Stimulated activated CD8-positive, alpha-beta memory T cell treated with anti-CD3 and anti-CD28 coated beads, Interleukin-15, amount 100 ng/mL, for 4 hours (primary cell): ENCODE measurements at places on chromosomes 5 and 9.

DNA sequence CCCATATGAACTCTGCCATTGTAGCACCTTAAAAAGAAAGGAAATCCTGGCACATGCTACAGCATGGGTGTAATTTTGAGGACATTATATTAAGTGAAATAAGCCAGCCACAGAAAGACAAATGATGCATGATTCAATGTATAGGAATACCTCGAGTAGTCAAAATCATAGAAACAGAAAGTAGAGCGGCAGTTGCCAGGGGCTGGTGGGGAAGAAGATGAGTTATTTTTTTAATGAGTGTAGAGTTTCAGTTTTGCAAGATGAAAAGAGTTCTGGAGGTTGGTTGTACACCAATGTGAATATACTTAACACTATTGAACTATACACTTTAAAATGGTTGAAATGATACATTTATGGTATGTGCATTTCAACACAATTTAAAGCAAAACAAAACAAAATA lies 133.0 kb downstream of the ZDHHC21 start:
- DNase-seq, result no peak

DNA sequence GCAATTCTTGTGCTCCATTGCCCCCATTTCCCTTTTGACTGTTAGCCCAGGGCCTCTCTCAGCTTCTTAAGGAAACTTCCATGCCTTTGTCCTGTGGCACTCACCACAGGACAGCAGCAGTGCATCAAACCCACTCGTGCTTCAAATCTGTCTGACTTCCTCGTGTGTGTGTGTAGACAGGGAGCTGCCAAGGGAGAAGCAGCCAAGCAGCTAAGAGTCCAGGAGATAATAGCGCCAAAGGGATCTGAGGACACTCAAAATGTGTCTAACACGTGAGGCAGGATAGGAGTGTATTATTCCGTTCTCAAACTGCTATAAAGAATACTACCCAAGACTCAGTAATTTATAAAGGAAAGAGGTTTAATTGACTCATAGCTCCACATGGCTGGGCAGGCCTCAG lies 44.8 kb downstream of the CDK7 start:
- no peak for DNase-seq

GRCh38 chr9:119441338-119441737 lies 72.1 kb upstream of the BRINP1 start:
- DNase-seq, result no peak

DNA sequence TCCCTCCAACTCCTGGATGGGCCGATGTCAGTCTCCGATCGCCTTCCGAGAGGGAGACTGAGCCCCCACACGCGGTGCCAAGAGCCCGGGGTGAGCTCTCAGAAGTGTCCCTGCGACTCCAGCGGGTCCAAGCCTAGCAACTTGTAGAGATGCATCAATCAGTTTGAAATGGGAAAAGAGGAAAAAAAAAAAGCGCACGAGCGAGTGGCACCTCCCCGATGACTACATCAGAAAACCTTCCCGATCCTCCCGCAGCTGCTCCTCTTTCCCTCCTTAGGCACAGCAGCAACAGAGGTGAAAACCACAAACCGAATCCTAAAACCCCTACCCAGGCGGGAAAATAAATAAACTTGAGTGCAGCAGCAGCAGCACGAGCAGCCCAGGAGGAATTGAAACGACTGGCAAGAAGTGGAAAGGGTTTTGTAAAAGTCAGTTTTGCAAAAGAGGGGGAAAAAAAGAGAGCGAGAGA lies 1.0 kb upstream of the EFNA5 start:
- DNase-seq, result no peak

- no peak for DNase-seq
These were observed 59.2 kb downstream of the NDST1 start for GRCh38 chr5:150567031-150567717.

DNA sequence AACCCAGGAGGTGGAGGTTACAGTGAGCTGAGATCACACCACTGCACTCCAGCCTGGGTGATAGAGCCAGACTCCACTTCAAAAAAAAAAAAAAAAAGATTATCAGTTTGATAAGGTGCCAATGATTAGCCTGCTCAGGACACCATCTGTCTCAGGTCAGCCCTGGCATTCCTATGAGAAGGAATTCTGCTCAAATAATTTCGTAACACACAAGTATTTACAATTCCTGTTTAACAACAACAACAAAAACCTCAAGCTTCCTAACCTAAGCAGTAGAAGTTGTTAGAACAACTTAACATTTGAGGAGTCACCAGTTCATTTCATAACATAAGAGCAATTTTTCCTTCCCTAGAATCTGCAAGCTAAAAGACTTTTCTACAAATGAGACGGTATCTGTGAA lies 85.0 kb downstream of the LHFPL2 start:
- no peak for DNase-seq

- peak; percentile 43 for DNase-seq
These were observed 16.0 kb downstream of the SLC22A5 start for GRCh38 chr5:132385326-132386105.

DNA sequence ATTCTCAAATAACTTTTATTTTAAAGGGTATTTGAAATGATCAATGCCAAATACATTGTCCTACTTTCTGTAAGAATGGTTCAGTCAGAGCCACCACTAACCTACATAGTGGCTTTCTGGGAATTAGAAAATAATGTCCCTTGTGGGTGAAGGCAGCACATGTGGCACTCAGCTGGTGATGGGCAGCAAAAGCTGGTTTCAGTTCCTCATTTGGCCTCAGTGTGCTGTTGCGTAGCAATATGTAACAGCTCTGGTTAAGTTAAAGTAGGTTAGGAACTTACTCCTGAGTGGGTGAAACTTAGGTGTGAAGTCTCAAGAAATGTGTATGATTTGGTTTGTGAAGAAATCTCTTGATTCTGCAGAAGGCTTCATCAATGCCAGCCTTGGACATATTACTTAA lies 99.6 kb upstream of the SPEF2 start:
- no peak for DNase-seq

DNA sequence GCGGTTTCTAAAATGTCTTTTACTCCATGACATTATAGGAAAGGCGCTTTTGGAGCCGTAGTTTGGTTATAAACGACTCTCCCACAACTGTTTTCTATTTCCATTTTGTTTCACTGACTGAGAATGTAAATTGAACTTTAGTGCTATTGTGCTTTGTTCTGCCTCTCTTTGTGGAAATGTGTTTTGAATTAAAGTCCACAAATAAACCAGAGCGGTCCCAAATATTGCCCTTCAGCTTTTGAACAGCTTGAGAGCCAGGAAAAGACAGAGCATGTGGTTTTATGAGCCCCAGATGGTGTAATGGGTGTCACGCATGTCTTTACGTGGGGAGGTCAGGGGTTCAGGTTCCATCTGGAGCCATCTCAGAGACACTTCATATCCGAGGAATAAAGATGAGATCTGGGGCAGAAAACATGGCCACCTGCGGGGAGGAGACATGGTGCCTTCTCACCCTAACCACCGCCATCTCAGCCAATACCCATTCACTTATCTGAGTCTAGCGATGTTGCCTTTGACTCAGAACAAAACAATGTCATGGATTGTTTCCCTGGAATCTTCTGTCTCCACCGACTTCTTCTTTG lies 42.5 kb upstream of the ROR2 start:
- no peak for DNase-seq

- DNase-seq, result no peak
These were observed 141.1 kb downstream of the AUH start for GRCh38 chr9:91220491-91221135.

DNA sequence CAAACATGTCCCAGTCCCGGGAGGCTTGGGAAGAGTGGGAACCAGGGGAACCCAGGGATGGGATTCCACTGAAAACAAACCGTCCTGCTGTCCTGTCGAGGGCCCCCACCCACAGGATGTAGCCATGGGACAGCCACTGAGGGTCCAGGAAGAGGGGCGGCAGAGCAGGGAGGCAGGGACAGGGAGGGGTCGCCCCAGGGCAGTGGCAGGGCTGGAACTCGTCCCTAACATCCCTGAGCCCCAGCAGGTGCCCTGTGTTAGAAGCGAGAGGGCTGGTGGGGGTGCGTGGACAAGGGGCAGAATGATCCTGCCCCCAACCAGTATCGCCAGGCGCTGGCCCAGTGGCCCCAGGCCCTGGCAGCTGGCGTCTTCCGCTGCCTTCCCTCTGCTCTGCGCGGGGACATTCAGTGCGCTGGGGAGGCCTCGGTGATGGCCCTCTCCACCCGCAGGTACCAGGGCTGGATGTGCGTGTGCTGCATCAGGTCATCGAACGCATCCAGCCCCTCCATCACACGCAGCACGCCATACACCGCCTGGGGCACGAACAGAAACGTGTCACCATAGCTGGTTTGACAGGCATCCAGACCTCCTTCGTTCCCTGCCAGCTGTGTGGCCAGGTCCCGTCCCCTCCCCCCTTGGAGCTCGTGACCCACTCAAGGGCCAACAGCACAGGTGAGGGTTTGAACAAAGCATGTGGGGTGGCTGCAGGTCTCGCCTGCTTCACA lies 6.6 kb downstream of the PTGES2 start:
- no peak for DNase-seq

GRCh38 chr5:61941637-61942036 lies 364.4 kb upstream of the KIF2A start:
- DNase-seq, result no peak

DNA sequence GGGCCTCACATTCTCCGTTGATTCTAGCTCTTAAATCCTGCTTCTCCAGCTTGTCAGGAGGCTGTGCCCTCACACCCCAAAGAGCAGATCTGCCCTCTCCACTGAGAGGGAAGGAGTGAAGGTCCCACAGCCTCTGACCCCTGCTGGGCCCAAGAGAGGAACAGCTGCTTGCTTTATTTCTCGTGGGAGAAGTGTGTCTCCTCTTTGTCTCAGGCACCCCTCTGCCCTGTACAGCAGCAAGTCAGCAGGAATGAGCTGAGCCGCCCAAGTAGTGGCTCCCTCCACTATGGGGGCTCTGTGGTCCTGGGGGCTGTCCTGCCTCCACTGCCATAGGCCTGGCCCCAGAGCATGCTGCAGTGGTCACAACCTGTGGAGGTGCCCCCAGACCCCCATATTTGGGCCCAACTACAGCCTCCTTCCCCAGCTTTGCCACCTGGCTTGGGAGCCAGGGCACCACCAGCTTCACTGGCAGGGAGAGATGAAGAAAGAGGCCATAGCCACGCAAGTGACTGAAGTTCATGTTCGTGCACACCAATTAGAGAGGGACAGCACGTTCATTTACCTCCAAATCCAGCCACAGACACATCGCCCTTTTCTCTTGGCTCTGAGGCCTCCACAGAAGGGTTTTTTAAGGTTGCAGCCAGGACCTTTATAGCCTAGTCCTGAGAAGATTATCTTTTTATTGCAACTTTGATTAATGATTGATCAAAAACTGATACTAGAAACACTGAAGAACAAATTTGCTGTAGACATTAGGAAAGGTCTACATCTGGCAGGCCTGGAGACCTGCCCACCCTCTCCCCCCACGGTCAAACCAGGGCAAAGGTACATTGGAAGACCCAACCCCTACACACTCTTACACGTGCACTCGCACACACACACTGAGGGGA lies 27.5 kb downstream of the IRF1 start:
- no peak for DNase-seq

DNA sequence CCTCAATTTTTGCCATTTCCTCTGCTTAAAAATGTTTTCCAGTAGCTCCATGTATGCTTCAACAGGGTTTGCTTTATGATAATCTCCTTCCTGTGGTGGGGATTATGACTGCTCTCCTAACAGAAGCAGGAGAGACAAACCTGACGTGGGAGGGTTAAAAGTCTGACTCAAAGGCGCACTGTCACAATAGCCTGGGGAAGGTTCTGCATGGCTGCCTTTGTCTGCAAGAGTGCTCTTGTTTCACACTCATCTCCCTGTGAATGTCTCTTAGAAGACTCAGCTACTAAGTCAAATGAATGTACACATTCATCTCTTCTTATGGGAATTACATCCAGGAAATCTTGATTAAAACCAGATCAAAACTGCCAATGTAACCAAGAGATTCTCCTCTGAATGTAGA lies 90.9 kb upstream of the MTAP start:
- no peak for DNase-seq

- no peak for DNase-seq
These were observed 42.9 kb downstream of the PDCD1LG2 start for GRCh38 chr9:5553211-5553610.

- DNase-seq, result no peak
These were observed 15.9 kb downstream of the ENG start for GRCh38 chr9:127838375-127839078.

DNA sequence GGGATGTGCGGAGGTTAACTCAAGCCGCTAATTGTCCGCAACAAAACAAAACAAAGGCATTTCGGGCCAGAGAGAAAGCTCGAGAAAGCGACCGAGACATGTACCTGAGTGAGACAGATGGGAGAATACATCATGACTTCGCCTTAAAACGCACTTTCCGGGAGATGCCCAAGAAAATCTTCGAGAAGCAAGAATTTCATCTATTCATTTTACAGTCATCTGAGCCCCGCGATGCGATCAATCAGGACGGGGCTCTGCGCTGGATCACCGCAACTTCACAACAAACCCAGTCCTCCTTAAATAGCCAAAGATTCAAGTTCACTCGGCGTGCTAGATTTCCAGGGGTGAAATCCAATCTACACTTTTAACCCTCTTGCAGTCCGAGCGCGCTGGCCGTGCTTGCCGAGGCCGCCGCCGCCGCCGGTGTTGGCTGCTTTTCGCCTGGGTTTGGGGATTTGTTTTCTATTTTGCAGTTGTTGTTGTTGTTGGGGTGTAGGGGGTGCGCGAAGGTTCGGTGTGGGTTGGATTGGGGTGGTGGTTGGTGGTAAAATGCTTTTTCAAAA lies 482 bp downstream of the NFIB start:
- no peak for DNase-seq

GRCh38 chr9:112789473-112789872 lies 38.9 kb downstream of the SNX30 start:
- no peak for DNase-seq

GRCh38 chr5:68032216-68032762 lies 183.3 kb upstream of the PIK3R1 start:
- no peak for DNase-seq

GRCh38 chr5:132225165-132226032 lies 2.3 kb downstream of the P4HA2 start:
- DNase-seq, result peak; percentile 19

DNA sequence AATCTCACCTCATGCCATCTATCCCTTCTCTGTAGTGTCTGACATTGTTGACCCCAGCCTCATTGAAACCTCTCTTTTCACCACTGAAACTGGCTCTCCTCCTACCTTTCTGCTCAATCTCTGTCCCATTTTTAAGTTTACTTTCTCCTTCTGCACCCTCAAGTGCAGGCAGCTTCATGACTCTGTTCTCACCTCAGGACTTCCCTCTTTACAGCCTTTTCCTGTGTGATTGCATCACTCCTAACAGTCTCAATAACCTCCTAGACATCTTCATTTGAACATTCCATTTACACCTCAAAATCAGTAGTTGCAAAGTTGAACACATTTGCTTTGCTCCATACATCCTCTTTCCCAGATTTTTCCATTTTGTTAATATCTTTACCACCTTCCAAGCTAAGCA lies 172.1 kb downstream of the RASEF start:
- no peak for DNase-seq

DNA sequence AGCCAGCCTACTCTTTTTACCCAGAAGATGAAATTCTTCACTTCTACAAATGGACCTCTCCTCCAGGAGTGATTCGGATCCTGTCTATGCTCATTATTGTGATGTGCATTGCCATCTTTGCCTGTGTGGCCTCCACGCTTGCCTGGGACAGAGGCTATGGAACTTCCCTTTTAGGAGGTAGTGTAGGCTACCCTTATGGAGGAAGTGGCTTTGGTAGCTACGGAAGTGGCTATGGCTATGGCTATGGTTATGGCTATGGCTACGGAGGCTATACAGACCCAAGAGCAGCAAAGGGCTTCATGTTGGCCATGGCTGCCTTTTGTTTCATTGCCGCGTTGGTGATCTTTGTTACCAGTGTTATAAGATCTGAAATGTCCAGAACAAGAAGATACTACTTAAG lies 16.6 kb downstream of the OCLN start:
- no peak for DNase-seq
